ENCODE measurements at places on chromosomes 6 and 20.

DNA sequence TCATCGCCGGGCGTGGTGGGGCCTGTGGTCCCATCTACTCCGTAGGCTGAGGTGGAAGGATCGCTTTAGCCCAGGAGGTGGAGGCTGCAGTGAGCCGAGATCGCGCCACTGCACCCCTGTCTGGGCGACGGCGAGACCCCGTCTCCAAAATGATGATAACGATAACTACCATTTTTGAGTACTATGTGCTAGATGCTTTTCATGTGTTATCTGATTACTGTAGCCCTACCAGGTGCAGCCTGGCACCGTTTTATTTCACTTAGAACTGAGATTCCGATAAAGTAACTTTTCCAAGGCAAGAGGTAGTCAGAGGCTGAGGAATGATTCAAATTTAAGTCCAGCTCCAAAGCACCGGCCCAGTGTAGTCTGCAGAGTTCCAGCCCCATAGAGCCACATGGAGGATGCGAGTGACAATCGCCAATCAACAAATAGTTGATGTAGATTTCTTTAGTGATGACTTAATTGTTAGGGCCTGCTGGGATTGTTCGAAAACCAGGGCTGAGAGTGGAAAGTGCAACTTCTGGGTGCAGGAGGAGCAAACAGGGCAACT is 727 bp downstream of the ERMARD start:
- peak; percentile 12 for DNase-seq

GRCh38 chr6:90178384-90178855 is 118.2 kb downstream of the BACH2 start:
- DNase-seq = no peak

DNA sequence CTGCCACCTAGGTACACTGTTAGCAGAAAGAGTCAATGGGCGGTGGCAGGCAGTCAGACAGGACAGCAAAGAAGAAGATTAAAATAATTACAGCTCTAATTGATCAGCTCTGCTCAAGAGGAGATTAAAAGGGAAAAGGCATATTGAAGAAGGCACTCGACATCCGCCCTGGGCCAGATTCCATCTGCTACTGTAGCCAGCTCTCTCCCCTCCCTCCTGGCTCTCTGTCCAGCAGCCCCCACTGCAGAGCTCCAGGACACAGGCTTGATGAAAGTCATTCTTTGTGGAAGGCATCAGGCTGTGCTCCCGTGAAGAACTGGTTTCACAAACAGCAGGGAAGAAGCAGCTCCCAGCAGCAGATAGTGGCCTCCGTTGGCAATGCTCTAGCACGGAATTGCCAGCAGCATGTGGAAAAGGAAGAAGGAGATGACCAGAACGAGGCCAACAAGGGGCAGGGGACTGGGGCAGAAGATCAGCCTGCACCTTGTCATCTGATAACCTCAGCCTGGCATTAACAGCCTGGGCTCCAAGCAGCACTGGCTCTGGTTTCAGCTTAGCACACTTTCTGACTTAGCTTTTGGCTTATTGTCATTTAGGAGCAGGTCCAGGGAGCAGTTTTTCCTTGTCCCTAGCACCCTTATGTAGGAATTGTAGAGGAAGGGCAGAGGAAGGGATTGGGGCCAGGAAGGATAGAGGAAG is 465.9 kb downstream of the KIF16B start:
- no peak for DNase-seq

GRCh38 chr20:53331151-53331973 is 262.3 kb downstream of the ZNF217 start:
- no peak for DNase-seq

DNA sequence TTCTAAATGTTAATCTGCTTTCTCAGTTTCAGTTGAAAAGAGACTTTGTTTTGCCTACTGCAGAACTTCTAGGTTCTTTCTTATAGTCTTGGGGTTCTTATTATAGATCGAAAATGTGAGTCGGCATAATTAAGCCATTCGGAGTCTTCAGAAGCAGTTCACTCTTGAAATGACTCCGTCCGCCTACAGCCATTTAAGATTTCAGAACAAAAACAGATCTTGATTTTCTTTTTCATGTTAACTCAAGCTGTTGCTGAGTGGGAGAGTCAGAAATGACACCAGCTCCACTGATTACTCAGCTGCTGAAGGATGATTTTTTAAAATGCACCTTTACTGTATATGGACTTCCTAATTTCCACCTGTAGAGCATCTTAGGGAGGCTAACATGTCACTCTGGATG is 15.9 kb downstream of the PRDM1 start:
- DNase-seq = peak; percentile 81

GRCh38 chr6:160041608-160042007 is 72.7 kb downstream of the IGF2R start:
- DNase-seq = no peak

- no peak for DNase-seq
These were observed 92.1 kb downstream of the ID4 start for GRCh38 chr6:19929312-19929711.

DNA sequence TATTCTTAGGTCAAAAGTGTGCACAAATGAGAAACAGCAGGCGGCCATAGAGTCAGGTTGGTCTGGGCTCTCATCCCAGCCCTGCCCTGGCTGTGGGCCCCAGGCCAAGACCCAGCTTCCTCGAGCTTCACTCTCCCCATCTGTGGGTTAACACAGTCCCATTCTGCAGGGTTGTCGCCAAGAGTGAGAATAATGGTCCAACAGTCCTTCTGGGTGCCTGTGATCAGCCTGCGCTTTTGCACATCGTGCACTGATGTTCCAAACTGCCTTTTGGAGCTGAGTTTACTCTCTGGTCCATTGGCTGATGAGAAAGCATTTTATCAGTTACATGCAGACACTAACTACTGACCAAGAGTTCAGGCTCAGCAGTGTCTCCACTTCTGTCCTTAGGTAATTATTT is 82.6 kb downstream of the INSM1 start:
- no peak for DNase-seq

- DNase-seq = no peak
These were observed 305.0 kb downstream of the GMDS start for GRCh38 chr6:1940381-1940780.

GRCh38 chr6:72219536-72219935 is 333.2 kb downstream of the RIMS1 start:
- DNase-seq = no peak

DNA sequence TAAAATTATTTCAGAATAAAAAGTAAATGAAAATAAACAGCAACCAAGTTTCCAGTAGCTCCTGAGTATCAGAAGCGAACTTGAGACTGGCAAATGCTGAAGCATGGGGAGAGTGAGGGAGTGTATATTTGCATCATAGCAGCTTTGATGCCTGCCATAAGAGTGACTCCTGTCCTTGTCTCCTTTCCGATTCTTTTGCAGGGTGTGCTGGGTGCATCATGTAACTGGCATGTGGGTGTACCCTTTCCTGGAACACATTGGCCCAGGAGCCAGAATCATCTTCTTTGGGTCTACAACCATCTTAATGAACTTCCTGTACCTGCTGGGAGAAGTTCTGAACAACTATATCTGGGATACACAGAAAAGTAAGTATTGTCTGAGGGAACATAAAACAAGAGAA is 117.4 kb downstream of the ADAT2 start:
- DNase-seq = no peak

GRCh38 chr20:48406498-48406897 is 421.3 kb downstream of the PREX1 start:
- DNase-seq = no peak

DNA sequence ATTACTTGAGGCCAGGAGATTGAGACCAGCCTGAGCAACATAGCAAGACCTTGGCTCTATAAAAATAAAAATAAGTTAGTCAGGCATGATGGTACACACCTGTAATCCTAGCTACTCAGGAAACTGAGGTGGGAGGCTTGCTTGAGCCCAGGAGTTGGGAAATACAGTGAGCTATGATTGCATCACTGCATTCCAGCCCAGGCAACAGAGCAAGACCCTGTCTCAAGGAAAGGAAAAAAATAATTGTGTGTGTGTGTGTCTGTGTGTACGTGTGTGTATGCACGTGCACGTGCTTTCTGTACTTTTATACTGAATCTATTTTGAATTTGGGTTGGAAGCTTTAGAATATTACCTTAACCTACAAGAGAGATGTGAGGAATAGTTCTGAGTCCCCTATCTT is 58.9 kb downstream of the KIZ start:
- no peak for DNase-seq

GRCh38 chr6:37077905-37078296 is 72.4 kb downstream of the FGD2 start:
- DNase-seq = no peak

GRCh38 chr20:52062452-52063209 is 128.9 kb downstream of the ZFP64 start:
- DNase-seq = no peak

DNA sequence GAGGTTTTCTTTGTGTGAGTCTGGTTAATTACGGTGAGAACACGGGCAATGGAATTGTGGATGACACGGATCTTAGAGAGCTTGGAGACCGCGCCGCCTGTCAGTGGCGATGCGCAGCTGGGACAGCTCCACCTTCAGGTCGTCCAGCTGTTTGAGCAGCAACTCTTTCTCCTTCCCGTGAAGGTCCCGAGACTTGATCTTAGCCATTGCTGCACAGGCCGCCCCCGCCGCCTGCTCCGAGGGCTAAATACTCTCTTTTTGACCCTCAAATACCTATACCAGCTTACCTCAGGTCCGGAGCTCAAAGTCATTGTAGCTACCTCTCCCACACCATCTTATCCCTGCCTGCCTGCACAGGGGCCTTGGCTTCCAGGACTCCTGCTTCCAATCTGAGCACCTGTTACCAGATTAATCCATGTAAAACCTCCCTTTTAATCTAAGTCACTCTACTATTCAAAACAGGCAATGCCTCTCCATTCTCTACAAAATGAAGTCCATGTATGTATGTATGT is 100.2 kb downstream of the PREP start:
- DNase-seq = no peak

GRCh38 chr6:101926149-101926925 is 532.8 kb downstream of the GRIK2 start:
- no peak for DNase-seq

- DNase-seq = no peak
These were observed 100.4 kb downstream of the TMEM200A start for GRCh38 chr6:130466052-130466747.

DNA sequence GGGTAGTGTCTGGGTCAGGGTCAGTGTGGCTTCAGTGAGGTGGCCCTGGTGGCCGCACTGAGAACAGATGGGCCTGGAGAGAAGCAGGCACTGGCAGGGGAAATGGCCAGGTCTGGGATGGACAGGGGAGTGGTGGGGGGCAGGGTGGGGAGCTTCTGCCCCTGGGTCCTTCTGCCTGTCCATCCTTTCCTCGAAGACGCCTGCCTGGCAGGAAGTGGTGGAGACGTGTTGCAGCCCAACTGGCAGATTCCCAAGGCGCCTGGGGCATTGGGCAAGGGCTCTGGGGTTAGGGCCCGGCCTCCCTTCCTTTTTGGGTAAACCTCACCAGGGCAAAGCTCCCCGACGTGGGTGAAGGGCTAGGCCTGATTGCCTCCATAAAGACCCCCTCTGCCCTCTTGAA is 10.4 kb downstream of the SRC start:
- DNase-seq = no peak

- DNase-seq = no peak
These were observed 255.7 kb downstream of the GJA1 start for GRCh38 chr6:121691126-121691551.

DNA sequence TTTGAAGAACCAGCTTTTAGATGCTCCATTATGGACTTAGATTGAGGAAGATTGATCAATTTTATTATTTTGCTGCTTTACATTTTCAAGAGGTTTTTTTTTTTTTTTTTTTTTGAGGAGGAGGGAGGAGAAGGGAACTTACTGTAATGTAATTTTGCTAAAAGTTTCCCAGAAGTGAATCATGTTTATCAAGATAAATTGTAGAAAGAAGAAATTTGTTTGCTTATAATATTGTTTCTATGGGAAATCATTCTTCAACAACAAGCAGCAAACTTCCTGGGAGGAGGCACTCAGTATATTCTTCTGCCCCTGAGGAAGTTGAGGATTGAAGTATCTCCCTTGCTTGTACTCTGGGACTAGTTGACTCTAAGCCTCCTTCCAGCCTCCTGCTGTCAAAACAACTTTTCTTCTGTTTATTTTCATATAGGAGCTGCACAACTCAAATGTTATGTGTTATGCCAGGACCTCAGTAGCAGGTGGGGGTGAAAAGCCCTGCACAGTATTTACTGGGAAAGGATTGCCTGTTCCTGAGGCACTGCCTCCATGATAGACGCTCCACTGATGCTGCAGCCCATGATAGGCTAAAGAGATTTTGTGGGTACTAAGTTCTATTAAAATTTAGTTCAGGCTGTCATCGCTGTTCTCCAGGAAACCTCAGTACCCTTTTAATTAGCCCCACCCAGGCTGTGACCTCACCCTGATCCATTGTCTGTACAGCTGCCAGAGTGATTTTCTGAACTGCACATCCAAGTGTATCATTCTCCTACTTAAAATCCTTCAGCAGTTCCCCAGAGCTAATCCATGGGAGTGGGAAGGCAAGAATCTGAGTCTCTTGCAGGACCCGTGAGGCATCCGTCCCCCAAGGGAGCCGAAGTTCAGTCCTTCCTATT is 51.9 kb downstream of the CARMIL1 start:
- no peak for DNase-seq

DNA sequence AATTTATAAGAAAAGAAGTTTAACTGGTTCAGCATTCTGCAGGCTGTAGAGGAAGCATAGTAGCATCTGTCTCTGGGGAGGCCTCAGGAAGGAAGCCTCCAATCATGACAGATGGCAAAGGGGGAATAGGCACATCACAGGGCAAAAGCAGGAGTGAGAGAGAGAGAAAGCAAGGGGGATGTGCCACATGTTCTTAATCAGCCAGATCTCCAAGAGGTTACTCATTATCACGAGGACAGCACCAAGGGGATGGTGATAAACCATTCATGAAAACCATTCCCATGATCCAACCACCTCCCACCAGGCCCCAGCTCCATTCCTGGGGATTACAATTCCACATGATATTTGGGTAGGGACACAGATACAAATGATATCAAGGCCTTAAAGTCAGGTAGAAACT is 217.5 kb upstream of the TCF21 start:
- no peak for DNase-seq

DNA sequence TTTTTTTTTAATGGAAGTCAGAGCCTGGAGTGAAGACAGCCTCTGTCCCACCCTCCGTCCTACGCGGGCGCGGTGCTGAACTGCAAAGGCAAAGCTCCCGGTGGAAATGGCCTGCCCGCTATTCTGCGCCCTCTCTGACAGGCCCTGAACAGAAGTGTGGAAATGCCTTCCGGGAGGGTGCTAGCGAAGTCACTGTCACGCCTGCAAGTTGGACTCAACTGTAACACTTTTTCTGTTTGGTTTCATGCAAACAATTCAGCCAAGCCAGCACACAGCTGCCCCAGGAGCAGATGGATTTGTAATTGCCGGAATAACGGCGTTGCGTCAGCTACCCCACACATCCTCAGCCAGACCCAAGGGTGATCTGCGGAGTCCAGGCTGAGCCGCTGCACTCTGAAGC is 107.6 kb downstream of the PSMB1 start:
- no peak for DNase-seq

GRCh38 chr6:126812651-126813050 is 305.8 kb upstream of the RSPO3 start:
- DNase-seq = no peak

GRCh38 chr6:134249239-134249758 is 68.6 kb downstream of the SGK1 start:
- DNase-seq = no peak

DNA sequence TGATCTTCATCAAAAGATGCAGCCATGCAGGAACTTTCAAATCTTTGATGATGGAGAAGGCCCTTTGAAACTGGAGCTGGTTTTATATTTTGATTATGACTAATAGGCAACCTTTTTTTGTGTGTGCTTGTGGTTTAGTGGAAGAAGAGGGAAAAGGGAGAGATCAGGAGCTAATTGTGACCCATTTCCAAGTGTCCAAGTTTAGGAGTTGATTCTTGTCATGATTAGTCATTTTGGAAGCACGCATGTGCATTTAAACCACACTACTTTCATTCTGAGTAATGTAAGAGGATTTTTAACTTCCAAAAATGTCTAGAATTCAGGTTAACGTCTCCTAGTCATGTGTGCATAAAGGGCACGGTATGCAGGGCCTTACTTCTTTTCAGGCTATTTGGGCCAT is 3.5 kb downstream of the FOXO3 start:
- peak; percentile 15 for DNase-seq
